Pancreas (tissue), 10 donors: ENCODE measurements at places on chromosomes 3 and 15. TPM values are rescaled to one million over a fixed set of nuclear protein-coding genes. Genes with fewer than 3 reads are reported as not detected.

ANKRD63 gene
- total RNA-seq: not detected

DNA sequence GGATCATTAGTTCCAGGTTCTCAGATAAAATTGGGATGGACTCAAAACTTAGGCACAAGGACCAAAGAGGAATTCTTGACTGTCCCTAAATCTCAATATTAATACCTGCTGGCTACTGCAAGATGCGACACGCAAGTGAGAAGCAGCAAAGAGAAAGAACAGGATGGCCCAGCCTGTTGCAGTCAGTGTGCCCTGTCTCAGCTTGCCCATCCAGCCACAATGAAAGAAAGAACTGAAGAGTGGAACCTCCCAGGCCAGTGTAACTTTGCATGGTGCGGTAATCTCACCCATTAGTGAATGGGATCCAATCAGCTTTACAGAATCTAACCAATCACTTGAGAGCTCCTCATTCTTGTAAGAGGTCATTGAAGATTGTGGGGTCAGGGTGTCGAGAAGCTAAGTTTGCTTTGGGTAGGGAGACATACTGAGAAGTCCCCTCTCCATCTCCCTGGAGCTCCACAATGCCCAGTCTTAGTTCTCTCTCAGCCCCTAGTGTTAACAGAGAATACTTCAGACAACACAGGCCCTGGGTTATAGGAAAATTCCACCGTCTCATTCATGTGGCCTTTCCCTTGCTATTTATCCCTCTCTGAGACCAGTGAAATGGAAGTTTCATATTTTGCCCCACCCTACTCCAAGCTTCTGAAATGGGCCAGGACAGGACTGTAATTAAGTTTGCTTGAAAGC is 3.2 kb upstream of the SLC9A9 start:
- no peak overlapping the region for H3K4me3 ChIP-seq
- no peaks in the 10 kb centered on the region for H3K36me3 ChIP-seq
- H3K4me1 ChIP-seq: no peaks in the 10 kb centered on the region
- no peak overlapping the region for H3K27ac ChIP-seq
- no peaks in the 10 kb centered on the region for H3K27me3 ChIP-seq

DNA sequence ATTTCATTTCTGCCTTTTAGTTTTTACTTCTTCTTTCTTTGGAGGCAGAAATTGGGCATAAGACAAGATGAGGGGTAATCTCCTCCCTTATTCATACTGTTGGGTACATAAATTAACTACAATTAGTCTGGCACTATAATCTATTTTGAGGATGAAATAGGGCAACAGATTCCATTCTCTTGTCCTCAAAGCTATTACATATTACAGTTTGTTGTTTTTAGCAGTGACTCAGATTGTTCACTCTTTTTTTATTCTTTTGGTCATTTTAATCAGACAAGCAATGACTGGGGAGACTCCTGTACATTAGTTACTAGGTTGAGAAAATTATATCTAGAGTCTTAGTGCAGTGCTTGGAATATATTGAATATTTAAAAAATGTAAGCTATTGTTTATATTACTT is 556.0 kb downstream of the OTOL1 start:
- no peak for DNase-seq
- H3K27me3 ChIP-seq: no peaks in the 10 kb centered on the region
- H3K4me1 ChIP-seq: no peaks in the 10 kb centered on the region
- no peaks in the 10 kb centered on the region for H3K36me3 ChIP-seq

CHRM5 gene
- not detected for total RNA-seq

DNA sequence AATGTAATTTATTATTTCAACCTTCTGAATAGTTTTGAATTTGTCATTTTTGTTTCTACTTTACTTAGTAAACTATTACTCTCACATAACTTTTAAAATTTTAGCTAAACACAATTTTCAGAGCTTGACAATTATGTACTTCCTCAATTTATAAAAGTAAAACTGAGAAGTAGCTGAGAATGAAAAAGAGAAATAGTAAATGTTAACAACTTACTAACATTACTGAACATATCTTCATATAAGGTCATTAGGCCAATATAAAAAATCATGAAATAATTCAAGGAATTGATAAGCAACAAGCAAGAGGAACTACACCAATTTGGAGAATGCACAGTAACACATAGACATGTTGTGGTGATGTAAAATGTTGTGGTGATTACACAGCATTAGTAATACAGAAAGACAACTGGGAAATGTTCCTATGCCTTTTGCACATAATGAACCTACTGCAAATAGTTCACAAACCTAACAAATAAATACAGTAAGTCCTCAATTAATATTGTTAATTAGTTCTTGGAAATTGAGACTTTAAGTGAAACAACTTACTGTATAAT is 137.9 kb downstream of the CBLB start:
- H3K4me3 ChIP-seq: no peak overlapping the region
- no peak overlapping the region for H3K27ac ChIP-seq
- no peaks in the 10 kb centered on the region for H3K27me3 ChIP-seq
- no peaks in the 10 kb centered on the region for H3K4me1 ChIP-seq
- H3K36me3 ChIP-seq: no peaks in the 10 kb centered on the region
- DNase-seq: no peak

DNA sequence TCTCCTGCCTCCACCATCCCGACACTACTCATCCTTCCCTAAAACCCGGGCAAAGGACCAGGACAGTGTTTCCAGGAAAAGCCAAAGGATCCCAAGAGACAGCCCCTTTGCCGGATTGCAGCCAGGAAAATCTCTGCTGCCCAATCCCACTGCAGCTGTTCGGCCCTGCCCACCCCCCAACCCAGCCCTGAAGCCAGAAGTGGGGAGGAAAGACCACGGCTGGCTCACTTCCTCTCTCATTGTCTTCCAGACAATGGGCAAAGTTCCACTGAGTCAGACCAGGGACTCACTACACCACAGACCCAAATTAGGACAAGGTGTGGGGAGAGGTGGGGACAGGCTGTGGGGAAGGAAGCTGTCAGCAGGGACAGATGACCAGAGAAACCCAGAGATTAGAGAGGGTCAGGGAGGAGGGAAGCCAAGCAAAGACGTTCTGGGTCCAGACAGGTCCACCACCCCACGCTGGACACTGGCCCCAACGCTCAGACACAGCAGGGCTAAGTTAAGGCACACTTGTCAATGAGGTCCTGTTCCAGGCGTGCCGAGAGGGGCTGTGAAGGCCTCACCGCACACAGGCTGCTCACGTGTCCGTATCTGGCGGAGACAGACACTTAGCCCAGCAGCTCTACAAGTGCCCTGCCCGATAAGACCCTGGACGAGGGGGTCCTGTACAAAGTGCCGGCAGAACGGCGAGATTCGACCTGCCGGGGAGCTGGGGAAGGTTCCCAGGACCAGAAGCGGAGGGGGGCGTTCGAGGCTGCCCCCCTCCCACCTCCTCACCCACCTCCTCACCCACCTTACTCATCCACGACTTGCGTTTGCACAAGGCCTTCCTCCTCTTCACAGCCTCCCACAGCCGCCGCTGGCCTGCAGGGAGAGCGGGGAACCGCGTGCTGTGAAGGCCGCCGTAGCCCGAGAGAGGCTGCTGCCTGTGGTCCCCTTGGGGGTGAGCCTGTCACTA is 21.9 kb downstream of the TNK2 start:
- H3K4me1 ChIP-seq: no peaks in the 10 kb centered on the region
- no peaks in the 10 kb centered on the region for H3K27me3 ChIP-seq
- DNase-seq: no peak
- H3K4me3 ChIP-seq: no peak overlapping the region
- H3K27ac ChIP-seq: no peak overlapping the region
- H3K36me3 ChIP-seq: peaks cover 8% of the 10 kb centered on the region

LMAN1L gene
- total RNA-seq: 0.14 TPM
